ENCODE measurements at places on chromosomes 5 and 9. TPM values are rescaled to one million over a fixed set of nuclear protein-coding genes. Genes with fewer than 3 reads are reported as not detected.

- no peaks in the 10 kb centered on the region for H3K4me1 ChIP-seq
- DNase-seq, result no peak
- no peak overlapping the region for H3K4me3 ChIP-seq
- H3K27me3 ChIP-seq, result no peaks in the 10 kb centered on the region
- H3K27ac ChIP-seq, result no peak overlapping the region
These were observed 535.1 kb downstream of the ELAVL2 start for GRCh38 chr9:23290973-23291372.

- H3K4me1 ChIP-seq, result peaks cover 16% of the 10 kb centered on the region
- no peaks in the 10 kb centered on the region for H3K27me3 ChIP-seq
- peaks cover 27% of the 10 kb centered on the region for H3K36me3 ChIP-seq
- peak overlapping the region; percentile 83 for H3K27ac ChIP-seq
These were observed 128.1 kb upstream of the CACNA1B start for GRCh38 chr9:137749511-137749910.

- DNase-seq, result no peak
- H3K36me3 ChIP-seq, result peaks cover 8% of the 10 kb centered on the region
- no peaks in the 10 kb centered on the region for H3K4me1 ChIP-seq
- no peaks in the 10 kb centered on the region for H3K27me3 ChIP-seq
- H3K4me3 ChIP-seq, result no peak overlapping the region
These were observed 119.4 kb upstream of the FOXD4L5 start for GRCh38 chr9:65404232-65405006.

The CTXN3 gene
- not detected for total RNA-seq

- no peak overlapping the region for H3K27ac ChIP-seq
- no peaks in the 10 kb centered on the region for H3K4me1 ChIP-seq
- no peak for DNase-seq
- no peak overlapping the region for H3K4me3 ChIP-seq
- peaks cover 35% of the 10 kb centered on the region for H3K27me3 ChIP-seq
- no peaks in the 10 kb centered on the region for H3K36me3 ChIP-seq
These were observed 9.6 kb upstream of the PHF24 start for GRCh38 chr9:34948451-34948850.

- no peak overlapping the region for H3K27ac ChIP-seq
- H3K4me1 ChIP-seq, result no peaks in the 10 kb centered on the region
- peaks cover 2% of the 10 kb centered on the region for H3K36me3 ChIP-seq
- DNase-seq, result no peak
These were observed 61.6 kb upstream of the DAB2 start for GRCh38 chr5:39486361-39486760.

DNA sequence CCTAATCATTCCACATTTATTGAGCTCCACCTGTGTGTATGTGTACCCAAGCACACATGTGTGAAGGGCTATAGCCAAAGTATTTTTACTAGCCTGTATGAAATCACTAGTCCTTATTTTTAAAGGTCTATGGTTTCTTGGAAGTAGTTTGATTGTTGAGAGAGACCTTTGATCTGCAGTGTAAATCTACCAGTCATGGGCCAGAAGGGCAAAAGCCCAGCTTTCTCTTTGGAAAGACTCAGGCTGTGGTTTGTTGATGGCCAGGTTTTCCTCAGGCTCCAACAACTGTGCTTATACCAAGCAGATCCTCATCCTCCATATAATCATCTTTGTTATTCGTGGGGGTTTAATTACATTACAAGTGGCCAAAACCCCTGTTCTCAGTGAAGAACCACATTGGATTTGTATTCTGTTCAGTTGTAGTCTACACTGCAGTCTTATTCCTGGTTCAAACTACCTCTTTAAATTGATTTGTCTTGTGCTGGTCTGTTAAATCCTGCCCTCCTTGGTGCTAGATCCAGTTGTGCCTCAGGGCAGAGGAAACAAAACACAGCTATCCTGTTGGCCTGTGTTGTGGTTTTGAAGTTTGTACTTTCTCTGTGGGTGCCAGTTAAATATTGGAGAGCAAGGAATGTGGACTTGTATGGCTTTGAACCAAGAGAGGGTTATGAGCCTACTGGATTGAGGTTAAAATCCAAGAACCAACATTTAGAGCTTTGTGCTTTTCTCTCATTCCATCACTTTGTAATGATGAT, 13.3 kb downstream of the CDC26 start:
- H3K36me3 ChIP-seq, result peaks cover 15% of the 10 kb centered on the region
- no peaks in the 10 kb centered on the region for H3K4me1 ChIP-seq
- no peak overlapping the region for H3K27ac ChIP-seq
- DNase-seq, result no peak
- H3K4me3 ChIP-seq, result no peak overlapping the region

The IL6ST gene
- total RNA-seq, result 53.8 TPM

GRCh38 chr5:168481330-168481788, 4.9 kb upstream of the RARS1 start:
- H3K4me1 ChIP-seq, result peaks cover 26% of the 10 kb centered on the region
- H3K27me3 ChIP-seq, result peaks cover 14% of the 10 kb centered on the region
- no peak overlapping the region for H3K27ac ChIP-seq
- peaks cover under 1% of the 10 kb centered on the region for H3K36me3 ChIP-seq

Data from activated T-cell treated with anti-CD3 and anti-CD28 coated beads, Interleukin-2, amount 50 U/mL, for 72 hours (primary cell).